ENCODE measurements at places on chromosomes 3 and 15. TPM values are rescaled to one million over a fixed set of nuclear protein-coding genes. Genes with fewer than 3 reads are reported as not detected.
A peak's percentile ranks its signal among the peaks of the same experiment; 100 is the strongest.

The RAB6B gene
- total RNA-seq: 0.19 TPM

- ATAC-seq: no peak
Measured at GRCh38 chr15:68994149-68994548, 20.3 kb upstream of the NOX5 start.

DNA sequence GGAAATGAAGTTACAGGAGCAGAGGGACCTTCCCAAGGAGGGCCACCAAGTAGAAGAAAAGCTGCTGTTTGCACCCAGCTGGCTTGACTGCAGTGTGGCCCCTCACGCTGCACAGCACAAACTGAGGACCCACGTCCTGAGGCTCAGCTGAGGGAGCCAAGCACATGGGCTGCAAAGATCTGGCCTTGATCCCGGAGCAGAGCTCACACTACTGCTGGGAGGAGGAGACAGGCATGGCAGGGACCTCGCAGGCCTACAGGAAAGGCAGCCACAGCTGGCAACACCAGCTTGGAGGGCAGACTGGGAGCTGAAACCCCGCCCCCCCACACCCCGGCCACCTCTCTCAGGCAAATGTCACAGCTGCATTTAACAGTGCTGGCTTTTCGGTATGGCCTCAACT lies 39.7 kb downstream of the KLHL25 start:
- ATAC-seq: no peak

DNA sequence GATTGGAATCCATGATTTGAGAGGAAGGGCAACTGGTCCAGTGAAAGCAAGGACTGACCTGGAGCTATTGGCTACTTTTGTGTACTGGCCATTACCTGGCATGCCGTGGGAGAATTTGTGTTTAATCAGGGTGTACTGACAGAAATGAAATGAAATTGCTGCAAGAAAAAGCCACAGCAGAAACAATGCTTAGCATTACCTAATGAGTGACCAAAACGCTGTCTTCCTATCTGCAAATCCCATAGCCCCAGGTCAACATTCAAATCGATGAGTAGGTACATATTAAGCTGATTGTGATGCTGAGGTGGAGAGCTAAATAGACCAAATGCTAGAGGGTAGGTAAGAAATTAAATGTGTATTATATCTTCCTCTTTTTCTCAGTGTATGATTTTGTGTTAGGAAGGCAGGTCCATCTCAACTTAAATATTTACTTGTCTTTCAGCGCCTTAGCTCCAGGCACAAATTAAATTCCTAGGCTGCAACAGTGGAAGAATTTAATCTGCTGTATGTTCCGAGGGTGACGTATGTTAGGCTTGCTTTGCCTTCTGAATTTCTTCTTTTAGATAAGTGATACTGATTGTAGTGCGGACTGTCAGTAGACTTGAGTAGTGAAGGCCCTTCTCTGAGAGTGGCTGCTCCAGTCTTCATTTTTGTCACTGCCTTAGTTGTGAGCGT lies 331.1 kb downstream of the SV2B start:
- ATAC-seq: no peak

DNA sequence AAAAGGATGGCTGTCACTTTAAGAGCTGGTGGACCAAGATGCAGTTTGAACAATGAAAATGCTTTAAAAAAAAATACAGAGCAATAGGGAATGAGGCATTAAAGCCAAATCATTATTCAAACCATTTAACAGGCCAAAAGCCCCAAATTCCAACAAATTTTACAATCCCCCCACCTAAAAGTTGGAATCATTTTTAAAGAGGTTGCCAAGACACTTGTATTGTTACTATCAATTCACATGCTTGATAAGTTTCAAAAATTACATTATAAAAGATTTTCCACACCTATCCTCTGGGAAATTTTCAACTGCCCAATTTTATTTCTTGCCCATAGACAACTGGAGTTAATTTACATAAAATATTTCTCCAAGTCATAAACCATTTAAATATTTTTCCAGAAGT lies 192.3 kb upstream of the ARHGEF26 start:
- no peak for ATAC-seq

The KCNAB1 gene
- not detected for total RNA-seq

The ITIH1 gene
- not detected for total RNA-seq

DNA sequence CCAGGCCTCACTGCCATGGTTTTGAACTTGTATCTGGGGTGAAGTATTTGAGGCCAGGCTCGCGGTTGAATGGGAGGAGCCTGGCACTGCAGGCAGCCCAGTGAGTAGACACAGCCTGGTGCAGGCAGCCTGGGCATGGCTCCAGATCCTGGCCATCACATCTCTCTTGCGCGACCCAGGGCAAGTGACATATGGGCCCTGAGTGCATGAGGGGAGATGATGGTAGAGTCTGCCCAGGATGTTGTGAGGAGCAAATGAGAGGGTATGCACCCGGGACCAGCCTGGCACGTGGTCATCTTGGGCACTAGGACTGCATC lies 103.5 kb downstream of the TBC1D2B start:
- ATAC-seq: no peak

GRCh38 chr3:82596805-82597204 lies 835.4 kb upstream of the GBE1 start:
- ATAC-seq: no peak

- ATAC-seq: no peak
Measured at GRCh38 chr3:115244350-115244749, 97.3 kb upstream of the ZBTB20 start.

GRCh38 chr3:188231456-188231855 lies 77.5 kb downstream of the LPP start:
- ATAC-seq: no peak

GRCh38 chr3:61378311-61378710 lies 127.1 kb upstream of the FHIT start:
- no peak for ATAC-seq

- ATAC-seq: no peak
Measured at GRCh38 chr15:65072027-65072426, 4.2 kb upstream of the RASL12 start.

The CCR8 gene
- 10.2 TPM for total RNA-seq

GRCh38 chr15:57045741-57046382 lies 127.4 kb downstream of the TCF12 start:
- ATAC-seq: peak; percentile 51

- ATAC-seq: no peak
Measured at GRCh38 chr15:59230531-59231055, 23.9 kb downstream of the LDHAL6B start.

DNA sequence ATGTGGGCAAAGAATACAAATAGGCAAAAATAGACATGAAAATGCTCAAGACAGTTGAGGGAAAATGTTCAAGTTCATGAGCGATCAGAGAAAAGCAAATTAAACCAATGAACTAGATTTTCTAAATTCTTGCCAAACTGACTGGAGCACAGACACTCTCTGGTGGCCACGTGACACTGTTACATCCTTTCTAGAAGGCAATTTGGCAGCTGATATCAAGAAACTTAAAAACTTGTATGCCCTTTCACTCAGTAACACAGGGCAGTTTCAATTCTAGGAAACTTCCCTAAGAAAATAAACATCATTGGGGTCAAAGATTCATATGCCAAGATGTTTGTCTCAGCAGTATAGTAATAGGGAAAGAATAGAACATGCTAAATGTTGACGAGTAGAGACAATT lies 52.2 kb downstream of the ABHD5 start:
- ATAC-seq: no peak

The GRK7 gene
- total RNA-seq: 0.09 TPM

The GAP43 gene
- total RNA-seq: not detected

The PRSS50 gene
- total RNA-seq: 0.11 TPM

The PLA2G4E gene
- total RNA-seq: 0.13 TPM

- no peak for ATAC-seq
Measured at GRCh38 chr3:67044295-67044694, 46.2 kb downstream of the KBTBD8 start.

DNA sequence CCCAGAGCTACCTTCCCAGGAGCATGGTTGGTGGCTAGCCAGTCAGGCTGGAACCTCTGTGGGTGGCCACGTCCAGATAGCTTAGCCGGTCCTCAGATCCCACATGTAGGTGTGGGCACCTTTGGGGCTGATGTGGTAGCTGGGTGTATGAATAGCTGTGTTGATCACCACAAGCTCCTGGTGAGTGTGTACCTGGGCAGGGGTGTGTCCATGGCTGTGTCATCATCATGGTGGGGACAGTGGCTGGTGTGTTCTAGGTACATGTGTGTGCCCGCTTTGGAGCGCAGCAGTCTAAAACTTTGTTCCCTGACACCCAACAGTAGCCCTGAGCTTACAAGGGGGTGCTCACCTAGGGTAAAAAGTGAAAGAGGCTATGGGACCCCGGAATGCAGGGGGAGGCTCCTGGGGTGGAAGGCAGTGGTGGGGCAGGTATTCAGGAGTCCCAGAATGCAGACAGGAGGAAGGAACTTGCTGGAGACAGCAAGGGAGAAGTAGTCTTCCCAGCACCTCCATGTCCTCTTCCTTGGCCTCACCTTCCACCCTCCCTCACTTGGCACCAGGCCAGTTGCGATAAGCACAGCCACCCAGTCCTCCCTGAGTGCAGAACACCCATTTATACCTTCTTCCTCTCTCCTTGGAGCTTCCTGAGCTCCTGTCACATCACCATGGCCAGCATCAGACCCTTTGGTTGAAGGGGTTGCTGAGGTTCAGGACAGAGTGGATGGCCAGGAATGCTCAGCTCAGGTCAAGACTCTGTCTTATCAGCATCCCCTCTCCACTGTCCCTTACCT lies 1.2 kb downstream of the CISH start:
- peak; percentile 9 for ATAC-seq

DNA sequence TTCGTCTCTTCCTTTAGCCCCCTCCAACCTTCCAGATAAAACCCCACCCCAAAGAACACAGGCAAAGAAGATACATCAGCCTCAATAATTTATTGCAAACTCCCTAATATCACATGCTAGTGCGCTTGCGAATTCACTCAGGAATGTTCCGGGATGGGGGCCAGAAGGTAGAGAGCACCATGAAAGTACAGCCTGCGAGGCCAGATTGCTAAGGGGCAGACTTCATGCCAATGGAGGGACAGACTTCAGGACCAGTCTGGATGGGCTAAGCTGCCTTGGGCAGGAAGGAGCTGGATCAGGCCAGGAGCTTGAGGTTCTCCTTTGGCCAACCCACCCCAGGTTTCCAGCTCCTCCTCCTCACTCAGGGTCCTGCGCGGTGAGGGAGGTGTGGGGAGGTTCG lies 13.4 kb downstream of the CIDEC start:
- ATAC-seq: no peak

DNA sequence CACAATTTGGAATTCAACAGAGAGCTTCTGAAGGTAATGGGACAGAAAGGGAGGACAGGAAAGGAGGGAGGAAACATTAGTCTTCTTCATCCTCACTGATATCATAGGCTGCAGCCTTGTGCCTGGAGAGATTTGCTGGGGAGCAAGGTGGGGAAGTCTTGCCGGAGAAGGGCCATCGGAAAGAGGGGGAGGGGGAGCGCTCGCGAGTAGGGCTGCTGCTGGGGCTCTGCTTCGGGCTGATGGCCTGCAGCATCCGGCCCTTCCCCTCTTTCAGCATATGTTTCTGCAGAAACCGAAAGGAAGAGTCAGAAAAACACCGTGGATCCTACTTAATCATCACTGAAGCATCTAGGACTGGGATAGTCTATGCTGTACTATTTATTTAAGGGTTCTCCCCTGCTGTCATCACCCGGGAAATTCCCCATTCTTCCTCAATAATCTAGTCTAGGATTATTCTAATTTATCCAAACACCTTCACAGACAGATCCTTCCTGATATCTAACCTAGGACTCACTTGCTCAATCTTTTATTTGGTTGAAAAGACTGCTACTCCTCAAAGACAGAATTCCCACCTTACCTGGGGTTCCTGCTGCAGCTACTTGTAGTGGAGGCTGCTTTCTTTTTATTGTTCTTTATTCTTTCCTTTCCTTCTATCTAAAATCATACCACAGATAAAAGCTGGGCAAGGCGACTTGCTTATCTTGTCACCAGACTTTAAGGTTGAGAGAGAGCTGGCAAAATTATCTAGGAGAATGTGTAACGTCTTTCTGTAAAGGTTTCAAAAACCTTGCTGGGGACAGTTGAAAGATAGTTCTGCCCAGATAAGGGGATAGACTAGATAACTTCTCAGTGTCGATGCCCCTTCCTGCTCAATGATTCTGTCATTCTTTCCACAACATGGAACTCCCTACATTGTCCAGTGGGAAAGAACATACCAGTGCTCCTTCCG lies 22.6 kb downstream of the SLC51A start:
- no peak for ATAC-seq

GRCh38 chr3:62586356-62586755 lies 213.0 kb upstream of the FEZF2 start:
- ATAC-seq: no peak

- peak; percentile 11 for ATAC-seq
Measured at GRCh38 chr3:187744169-187745151, 808 bp downstream of the BCL6 start.

The NR2E3 gene
- total RNA-seq: not detected

DNA sequence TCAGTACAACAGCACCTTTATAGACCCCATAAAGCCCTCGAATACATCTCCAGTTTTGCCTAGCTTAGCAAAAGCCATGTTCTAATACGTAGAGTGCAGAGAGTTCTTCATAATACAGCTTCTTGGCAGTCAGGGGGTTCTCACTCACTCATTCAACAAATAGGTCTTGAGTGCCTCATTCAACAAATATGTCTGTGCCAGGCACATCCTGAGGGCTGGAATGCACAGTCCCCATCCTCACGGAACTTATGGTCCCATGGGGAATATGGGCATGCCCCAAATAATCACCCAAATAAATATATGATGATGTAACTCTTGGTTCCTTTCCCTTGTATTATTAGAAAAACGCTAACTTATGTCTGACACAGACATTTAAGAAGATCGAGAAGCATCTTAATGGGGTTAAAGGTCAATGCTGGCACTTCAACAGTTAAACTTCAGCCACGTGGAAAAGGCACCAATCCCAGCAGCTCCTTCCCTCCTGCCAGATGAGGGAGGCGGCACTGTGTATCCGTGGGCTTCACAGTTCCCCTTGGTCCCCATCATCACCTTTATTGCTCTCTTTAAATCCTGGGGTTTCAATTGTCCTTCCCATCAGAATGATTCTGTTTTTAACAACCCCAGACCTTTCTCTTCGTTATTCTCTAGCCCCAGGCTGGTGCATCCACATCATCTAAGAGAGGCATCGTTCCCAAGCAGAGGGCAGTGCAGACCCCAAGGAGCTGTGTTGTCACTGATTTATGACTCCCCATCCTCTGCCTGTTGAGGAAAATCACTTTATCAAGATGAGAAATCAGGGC lies 18.9 kb upstream of the SEMA5B start:
- no peak for ATAC-seq

The GABRG3 gene
- total RNA-seq: not detected

GRCh38 chr3:8656240-8656639 lies 11.6 kb upstream of the SSUH2 start:
- no peak for ATAC-seq

- ATAC-seq: no peak
Measured at GRCh38 chr3:128494367-128494650, 1.3 kb upstream of the GATA2 start.

The P2RY14 gene
- total RNA-seq: 0.90 TPM

The SLC28A1 gene
- not detected for total RNA-seq

The UBA7 gene
- 94.2 TPM for total RNA-seq

- peak; percentile 47 for ATAC-seq
Measured at GRCh38 chr3:56702490-56703315, 19.6 kb upstream of the TASOR start.

The GOLGA8J gene
- total RNA-seq: not detected

The IL12A gene
- not detected for total RNA-seq

- ATAC-seq: peak; percentile 89
Measured at GRCh38 chr15:89760303-89761008, 9.4 kb upstream of the MESP1 start.

Measured in activated T-helper 17 cell treated with anti-CD3 and anti-CD28 coated beads, Interleukin-2, amount 50 U/mL, for 72 hours (primary cell).